ENCODE measurements at places on chromosomes 2 and 18.

DNA sequence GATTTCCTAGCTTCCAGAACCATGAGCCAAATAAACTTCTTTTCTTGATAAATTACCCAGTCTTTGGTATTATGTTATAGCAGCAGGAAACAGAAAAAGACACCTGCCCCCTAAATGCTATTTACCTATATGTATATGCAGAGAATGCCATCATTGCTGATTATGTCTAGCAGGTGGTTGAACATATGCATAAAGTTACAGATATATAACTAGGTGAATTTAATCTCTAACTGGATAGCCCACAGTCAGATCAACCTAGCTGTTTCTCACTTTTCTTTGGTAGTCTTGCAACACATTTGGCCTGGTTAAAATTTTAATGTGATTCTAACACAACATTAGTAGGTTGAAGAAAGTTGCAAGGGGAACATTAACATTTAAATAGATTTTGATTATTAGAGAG, 7.1 kb upstream of the CERS6 start:
- no peak for DNase-seq

- DNase-seq, result no peak
These were observed 35.2 kb upstream of the NOSTRIN start for GRCh38 chr2:168767258-168767657.

GRCh38 chr2:234025466-234025865, 25.0 kb upstream of the SPP2 start:
- DNase-seq, result no peak

DNA sequence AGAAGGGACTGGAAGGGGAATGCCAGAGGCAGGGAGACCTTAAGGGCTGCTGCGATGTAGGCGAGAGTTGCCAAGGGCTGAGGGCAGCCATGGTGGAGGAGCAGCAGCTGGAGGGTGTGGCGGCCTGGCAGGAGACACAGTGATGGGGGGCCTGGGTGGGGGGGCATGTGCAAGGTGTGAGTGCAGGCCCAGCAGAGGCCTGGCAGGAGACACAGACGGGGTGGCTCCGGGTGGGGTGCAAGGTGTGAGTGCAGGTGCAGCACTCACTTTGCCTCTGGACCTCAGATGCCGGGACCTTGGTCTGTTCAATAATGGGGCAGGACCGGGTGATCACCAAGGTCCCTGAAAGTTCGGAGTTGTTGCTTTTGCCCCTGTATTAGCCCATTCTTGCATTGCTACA, 76.2 kb upstream of the ODC1 start:
- no peak for DNase-seq

- no peak for DNase-seq
These were observed 1.4 kb downstream of the ACTR1B start for GRCh38 chr2:97662386-97662894.

GRCh38 chr2:207341112-207341750, 175.5 kb upstream of the KLF7 start:
- no peak for DNase-seq

GRCh38 chr2:95333056-95333455, 35.9 kb downstream of the KCNIP3 start:
- no peak for DNase-seq

DNA sequence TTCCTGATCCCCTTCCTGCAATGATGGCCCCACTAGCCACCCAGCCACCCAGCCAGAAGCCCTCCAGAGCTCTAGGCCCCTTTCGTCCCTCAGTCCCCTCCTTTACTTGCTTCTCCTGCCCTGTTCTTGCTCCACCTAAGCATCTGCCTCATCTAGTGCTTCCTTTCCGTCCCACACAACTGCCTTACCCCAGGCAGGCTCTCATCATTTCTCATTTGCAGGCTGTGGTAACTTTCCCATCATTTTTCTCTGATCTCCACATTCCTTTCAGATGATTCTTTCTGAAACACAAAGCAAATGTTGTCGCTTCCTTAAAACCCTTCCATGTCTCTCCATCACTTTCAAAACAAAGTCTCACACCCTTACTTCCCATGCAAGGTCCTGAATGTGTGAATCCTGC, 459.8 kb downstream of the METTL4 start:
- DNase-seq, result no peak

DNA sequence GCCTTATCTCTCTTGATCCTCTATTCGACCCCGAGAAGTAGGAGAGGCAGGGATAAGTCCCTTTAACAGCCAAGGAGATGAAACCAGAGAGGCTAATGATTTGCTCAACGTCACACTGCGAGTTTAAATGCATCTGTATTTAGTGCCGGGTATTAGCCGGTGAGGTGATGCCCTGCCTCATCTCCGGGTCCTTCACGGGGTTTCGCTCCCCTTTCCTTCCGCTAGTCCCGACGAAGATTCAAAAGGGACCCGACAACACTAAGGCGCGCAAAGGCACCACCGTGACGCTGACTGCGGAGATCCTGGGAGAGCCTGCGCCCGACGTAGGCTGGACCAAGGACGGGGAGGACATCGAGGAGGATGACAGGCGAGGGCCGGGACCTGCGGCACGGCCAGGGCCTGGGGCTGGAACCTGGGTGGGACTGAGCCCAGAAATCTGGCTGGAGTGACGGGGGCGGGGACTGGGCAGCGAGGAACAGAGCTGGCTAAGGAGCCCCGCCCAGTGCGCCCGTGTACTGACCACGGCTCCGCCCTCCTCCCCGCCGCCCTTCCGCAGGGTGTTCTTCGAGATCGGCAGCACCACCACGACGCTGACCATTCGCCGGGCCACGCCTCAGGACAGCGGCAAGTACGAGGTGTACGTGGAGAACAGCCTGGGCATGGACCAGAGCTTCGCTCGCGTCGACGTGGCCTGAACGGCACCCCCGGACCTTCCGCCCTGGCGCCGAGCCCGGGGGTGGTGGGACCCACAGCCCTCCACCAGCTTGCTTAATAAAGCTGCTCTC, 1.0 kb upstream of the GMPPA start:
- no peak for DNase-seq

DNA sequence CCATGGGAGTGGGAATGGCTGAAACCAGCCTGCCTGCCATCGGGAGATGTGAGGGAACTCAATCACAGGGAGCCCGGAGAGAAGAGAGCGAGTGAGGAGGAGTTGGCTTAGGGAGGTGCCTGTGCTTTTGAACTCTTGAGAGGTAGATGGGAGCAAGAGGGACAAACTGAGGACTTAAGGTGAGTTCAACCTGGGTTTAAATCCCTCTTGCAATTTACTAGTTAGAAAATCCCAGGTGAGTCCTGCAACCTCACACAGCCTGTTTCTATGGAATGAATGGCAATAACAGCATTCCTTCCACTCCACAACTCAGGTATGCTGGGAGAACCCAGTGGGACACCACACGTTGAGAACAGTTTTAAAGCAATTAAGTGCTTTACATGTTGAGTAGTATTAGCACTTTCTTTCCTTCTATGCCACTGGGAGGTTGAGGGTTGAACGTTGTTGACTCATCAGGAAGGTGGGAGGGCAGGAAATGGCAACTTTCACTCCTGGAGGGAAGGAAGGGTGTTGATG, 57.3 kb downstream of the VIT start:
- no peak for DNase-seq

GRCh38 chr2:108587621-108588020, 53.4 kb downstream of the LIMS1 start:
- DNase-seq, result no peak

GRCh38 chr2:148926981-148927401, 52.0 kb downstream of the KIF5C start:
- DNase-seq, result no peak

DNA sequence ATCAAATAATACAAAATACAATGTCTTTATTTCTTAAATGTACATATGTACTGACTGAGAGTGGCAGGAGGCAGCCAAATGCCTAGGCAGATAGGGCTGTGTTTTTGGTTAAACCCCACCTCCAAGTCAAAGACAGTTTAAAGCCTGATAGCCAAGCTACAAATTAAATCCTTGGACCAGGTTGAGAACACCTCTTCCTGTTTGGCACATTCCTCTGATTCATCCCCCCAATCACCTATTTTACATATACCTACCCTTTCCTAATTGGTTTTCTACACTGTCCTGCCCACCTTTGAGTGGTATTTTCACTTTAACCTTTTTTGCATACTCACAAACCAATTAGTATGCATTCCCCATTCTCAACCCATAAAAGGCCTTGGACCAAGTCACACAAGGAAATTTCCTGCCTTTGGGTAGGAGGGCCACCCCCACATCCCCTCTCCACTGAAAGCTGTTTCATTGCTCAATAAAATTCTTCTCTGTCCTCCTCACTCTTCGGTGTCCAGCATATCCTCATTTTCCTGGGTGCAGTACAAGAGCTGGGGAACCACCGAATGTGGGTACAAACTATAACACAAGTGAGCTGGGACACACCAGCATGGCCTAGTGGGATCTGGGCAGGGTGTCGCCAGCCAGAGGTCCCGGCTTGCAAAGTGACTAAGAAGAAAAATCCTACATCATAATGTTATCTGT, 149.1 kb downstream of the UBE2E3 start:
- no peak for DNase-seq

DNA sequence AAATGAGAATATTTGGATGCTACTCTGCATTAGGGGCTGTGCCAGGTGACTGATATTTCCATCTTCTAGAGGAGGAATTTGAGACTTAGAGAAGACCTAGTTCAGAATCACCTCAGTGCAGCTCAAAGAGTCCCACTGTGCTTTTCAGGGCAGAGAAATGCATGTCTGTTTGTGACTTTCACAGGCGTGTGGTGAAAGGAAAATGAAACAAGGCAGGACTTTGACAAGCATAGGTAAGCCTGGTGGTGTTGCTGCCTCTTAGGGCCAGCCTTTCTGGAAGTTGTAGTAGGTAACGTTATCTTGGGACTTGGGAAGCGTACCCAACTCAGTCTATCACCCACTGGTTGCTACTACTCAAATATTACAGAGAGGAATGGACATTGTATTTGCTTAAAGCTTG, 2.6 kb downstream of the GPR39 start:
- DNase-seq, result no peak

DNA sequence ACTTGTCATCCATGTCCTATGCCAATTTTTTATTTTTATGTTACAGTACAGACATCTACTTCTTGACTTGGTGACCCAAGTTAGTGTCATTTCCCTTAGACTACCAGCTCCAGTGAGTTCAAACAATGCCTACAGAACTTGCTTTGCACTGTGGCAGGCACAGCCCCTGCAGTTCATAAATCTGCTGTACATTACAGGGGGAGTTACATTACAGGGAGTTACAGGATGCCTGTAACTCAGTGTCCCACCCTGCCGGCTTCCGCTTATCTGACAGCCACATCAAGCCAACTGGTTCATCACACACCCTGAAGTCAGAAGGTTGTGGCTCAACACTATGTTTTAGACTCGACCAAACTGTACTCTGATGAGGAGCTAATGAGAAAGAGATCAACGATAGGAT, 7.8 kb upstream of the NPAS2 start:
- no peak for DNase-seq

GRCh38 chr2:172446474-172447063, 19.2 kb downstream of the ITGA6 start:
- no peak for DNase-seq

GRCh38 chr18:13625355-13625754, 101.0 kb downstream of the FAM210A start:
- DNase-seq, result no peak

GRCh38 chr18:36511791-36512352, 214.4 kb downstream of the FHOD3 start:
- no peak for DNase-seq

DNA sequence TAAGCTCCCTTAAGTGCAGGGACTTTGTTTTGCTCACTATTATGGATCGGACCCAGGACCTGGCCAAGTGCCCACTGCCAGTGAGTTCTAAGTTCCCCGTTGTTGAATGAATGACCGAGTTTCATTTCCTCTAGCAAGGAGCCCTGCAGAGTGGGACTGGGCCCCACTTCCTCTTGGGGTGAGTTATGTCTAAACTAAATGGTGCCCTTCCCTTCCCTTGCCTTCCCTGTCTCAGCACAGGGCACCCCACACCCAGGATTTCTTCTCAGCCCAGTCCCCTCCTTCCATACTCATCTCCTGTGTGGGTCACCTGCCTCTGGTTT, 195.3 kb upstream of the HS6ST1 start:
- DNase-seq, result no peak

GRCh38 chr2:155947069-155947468, 385.5 kb downstream of the NR4A2 start:
- no peak for DNase-seq

DNA sequence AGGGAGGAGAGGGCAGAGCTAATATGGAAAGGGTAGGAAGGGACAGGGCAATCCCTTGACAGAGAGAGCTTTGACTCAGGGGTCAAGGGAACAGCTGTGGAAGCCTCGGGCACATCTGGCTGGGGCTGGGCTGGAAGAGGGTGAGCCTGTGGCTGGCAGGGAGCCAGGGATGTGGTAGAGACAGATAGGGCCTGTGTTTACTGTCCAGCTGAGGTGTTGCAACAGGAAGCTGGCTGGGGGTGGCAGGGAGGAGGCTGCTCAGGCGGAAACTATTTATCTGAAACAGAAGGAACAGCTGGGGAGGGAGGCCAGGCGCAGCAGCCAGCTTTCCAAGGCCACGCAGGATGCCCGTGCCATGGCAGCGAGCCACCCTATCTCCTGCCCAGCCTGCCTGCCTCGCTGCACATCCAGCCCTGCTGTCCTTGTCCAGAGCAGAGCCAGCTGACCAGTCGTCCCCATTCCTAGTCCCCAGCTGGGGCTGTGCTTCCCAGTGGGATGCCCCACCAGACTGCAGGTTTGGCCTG, 264.7 kb downstream of the CYP26B1 start:
- DNase-seq, result no peak

DNA sequence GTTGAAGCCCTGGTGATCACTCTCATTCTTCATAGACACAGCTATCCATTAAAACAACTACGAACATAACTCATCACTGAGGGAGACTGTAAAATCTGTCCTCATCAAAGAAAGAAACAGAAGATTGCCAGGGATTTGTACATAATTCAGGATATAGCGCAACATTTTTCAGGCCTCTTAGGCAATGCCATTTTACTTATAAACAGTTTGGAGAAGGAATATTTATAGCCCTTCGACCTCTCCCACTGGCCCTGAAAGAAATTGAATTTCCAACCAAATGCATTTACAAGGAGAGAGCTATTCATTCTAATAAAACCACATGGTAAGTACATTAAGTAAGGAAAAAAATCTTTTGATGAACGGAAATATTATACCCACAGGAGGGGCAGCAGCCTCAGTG, 295.0 kb downstream of the RAD51AP2 start:
- no peak for DNase-seq
